ENCODE measurements at places on chromosomes 7 and 10. TPM values are rescaled to one million over a fixed set of nuclear protein-coding genes. Genes with fewer than 3 reads are reported as not detected.

- DNase-seq = no peak
These were observed 51.3 kb downstream of the USP6NL start for GRCh38 chr10:11560076-11560709.

GRCh38 chr7:67593794-67594193 lies 597.2 kb downstream of the TYW1 start:
- DNase-seq = no peak

GRCh38 chr10:35876248-35876647 lies 234.2 kb upstream of the FZD8 start:
- no peak for DNase-seq

- no peak for DNase-seq
These were observed 34.8 kb upstream of the BNIP3 start for GRCh38 chr10:132016514-132016913.

DNA sequence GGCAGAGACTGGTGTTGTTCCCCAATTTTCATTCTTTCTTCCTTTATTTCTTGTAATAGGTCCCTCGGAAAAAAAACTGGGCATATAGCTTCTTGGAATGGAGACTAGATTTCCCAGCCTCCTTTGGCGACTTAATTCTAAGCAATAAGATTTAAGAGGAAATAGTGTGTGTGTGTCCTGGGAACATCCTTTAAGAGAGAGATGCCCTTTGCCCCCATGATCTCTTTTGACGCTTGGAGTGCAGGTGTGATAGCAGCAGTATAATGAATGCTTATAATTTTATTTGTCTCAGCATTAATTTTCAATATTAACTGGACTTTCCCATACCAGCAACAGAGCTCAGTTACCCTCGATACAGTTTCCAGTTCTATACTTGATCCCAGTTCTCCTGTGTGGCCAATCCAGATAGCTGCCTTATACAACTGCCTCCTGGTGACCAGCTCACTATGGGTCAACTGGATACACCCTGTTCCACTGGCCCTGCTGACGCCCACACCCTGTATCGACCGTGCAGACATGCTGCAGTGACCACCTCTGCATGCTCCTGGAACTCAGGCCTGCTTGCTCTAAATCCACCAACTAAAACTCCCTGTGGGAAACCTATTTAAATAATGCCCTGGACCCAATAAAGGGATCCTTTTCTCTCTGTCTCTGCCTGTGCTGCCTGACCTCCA lies 13.9 kb downstream of the TMEM176A start:
- DNase-seq = no peak

GRCh38 chr7:29275493-29275892 lies 80.9 kb downstream of the CHN2 start:
- no peak for DNase-seq

- no peak for DNase-seq
These were observed 64.0 kb downstream of the MTPAP start for GRCh38 chr10:30284865-30285594.

Gene MICALL2
- 3.8 TPM for total RNA-seq

Gene POP7
- total RNA-seq = 19.7 TPM

Gene C7orf33
- total RNA-seq = not detected
